DMS153 (cell line): ENCODE measurements at places on chromosomes 4 and X.

DNA sequence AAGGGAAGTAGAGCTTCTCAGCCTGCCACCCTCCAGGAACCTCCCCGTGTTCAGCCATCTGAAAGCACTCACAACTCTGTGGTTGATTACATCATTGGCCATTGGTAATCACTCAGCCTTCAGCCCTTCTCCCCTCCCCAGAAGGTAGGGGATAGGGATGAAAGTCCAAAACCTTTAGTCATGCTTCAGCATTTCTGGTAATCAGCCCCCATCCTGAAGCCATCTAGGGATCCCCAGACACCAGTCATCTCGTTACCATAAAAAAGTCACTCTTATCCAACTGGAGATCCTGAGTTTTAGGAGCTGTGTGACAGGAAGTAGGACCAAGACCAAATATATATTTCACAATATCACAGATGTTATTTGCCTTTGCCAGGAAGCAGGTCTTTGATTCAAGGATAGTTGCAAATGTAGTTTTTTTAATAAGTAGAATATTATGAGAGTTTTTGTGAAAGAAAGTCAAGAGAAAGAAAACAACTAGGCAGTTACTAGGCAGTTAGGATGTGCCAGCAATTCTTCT, 364.6 kb upstream of the NOCT start:
- DNase-seq, result no peak

GRCh38 chrX:11888421-11888820, 130.4 kb downstream of the MSL3 start:
- no peak for DNase-seq

DNA sequence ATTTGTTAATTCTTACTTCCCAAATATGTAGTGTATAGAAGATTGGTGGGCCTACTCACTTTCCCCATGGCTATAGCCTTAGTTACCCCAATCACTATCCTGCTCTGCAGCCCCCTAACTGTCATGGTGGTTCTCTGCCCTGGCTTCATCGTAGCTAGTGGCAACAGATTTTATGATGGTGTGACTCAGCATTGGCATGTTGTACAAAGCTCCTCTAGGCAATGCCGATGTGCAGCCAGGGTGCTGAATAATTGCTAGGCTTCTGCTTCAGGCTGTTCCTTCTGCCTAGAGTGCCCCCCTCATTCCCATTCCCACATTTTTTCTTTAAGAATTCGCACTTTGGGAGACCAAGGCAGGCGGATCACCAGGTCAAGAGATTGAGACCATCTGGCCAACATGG, 35.2 kb downstream of the AFF2 start:
- DNase-seq, result no peak

- no peak for DNase-seq
These were observed 286.6 kb downstream of the BMPR1B start for GRCh38 chr4:95044324-95044837.

DNA sequence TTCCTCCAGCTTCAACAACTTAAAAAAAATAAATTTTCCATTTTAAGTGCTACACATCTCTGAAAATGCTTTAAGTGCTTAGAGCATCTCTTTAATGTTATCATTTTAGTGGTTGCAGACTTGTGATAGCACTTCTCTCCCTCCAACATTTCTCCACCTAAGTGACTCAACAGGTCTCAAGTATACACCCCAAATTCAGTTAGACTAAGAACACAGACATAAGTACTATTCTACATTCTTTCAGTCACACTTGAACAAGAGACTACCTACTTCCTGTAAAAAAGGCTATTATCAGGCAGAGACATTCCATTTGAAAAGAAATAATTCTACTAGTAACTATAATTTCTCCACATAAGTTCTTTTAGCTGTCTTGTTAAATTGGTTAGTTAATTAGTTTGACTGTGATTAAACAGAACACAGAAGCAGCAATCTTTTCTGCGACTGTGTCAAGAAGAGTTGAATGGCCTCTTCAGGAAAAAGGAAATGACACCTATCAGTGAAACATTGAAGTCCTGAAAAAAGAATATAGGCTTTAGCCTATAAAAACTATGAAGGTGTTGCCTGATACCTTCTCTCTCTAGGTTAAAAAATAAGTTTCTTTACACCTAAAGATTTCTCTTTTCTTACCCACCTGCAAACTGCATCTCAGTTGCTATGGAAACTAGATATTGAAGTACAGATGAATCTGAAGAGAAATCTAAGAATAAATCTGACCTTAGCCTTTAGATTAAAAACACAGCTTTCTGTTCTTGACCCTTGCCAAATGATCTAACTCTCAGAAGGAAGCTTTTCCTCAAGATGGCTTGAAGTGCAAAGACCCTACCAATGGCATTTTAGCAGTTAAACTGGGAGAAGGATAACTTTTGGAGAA, 18.0 kb downstream of the NAF1 start:
- no peak for DNase-seq

DNA sequence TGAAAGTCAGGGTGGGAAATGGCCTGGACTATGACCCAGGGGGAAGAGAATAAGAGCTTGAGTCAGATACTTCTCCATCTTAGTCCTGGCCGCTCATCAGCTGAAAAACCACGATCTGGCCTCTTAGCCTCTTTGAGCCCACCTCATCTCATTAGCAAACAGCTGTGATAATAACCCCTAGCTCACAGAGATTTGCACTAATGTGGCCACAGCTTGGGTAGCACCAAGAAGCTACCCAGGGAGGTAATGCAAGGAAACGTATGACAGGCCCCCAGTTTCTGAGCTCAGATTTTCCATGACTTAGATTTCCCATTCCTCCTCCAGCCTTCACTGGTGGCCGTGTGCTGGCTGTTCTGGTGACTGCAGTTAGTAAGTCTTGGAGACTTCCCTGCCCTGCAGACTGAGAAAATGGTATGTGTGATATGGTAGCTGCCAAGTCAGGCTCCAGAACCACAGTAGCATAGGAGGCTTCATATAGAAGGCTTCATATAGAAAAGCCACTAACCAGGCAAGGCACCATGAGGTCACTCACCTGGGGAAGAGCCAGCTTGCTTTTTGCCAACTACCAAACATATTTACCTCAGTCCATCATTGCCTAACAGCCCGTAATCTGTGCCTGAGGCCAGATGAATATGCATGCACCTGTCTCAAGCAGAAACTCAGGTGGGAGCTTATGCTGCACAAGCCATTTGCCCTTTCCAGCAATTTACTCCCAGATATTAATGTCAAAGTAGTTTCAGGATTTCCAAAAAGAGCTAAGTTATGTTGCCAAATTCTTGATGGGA, 51.4 kb upstream of the GABRE start:
- DNase-seq, result no peak

GRCh38 chr4:25158817-25159216, 1.4 kb downstream of the SEPSECS start:
- no peak for DNase-seq

- DNase-seq, result peak; percentile 98
These were observed 209.8 kb downstream of the MGST2 start for GRCh38 chr4:139875411-139875825.

DNA sequence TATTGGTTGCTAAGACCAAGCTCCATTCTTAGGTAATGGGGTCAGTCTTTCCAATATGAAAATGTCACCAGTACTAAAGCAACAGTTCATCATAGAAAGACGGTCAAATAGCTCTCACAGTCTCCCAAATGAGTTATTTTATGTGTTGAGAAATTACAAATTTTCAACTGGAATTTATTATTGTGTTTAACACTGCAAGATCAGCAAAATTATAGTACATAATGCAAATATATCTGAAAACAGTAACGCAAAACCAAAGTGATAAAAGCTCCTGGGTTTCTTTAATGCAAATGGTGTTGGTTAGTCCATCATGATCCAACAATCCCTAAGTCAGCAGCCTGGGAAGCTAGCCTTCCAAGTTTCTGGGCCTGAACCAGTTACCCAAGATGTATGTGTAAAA, 61.5 kb upstream of the EGFL6 start:
- no peak for DNase-seq

DNA sequence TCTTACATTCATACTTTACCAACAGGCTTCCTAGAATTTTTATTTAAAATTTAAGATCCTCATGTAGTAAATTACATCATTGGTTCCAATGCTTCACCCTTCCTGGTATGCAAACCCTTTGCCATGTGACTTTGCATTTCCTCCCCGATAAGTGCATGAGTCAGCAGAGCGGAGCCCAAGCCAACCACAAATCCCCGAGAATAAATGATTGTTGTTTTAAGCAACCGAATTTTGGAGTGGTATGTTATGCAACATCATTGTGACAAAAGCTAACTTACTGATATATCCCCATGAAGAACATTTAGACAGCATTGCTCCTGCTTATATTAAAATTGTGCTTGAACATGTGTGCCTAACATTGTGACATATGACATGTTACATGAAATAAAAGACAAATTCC, 199.4 kb upstream of the DDX53 start:
- DNase-seq, result no peak

DNA sequence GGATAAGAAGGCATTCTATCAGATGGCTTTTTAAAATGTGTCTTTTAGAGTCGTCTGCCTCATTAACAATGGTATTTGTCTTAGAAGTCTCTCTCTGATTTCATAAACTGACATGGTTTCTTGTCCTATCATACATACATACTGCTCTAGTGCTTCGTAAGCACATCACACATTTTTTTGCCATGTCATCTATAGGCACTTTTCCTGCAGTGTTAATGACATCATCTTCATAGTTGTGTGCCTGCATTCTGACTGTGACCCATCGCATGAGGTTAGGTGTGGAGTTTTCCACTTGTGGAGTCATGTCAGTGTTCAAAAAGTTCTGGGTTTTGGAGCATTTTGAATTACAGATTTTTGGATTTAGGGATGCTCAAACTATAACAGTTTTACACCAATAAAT, 361.6 kb upstream of the SPOCK3 start:
- DNase-seq, result no peak

- no peak for DNase-seq
These were observed 23.8 kb upstream of the PLK4 start for GRCh38 chr4:127856813-127857447.
